ENCODE measurements at places on chromosomes 1 and 21.
A peak's percentile ranks its signal among the peaks of the same experiment; 100 is the strongest.

GRCh38 chr1:90712153-90712856 is 4.8 kb downstream of the BARHL2 start:
- no peak for DNase-seq

DNA sequence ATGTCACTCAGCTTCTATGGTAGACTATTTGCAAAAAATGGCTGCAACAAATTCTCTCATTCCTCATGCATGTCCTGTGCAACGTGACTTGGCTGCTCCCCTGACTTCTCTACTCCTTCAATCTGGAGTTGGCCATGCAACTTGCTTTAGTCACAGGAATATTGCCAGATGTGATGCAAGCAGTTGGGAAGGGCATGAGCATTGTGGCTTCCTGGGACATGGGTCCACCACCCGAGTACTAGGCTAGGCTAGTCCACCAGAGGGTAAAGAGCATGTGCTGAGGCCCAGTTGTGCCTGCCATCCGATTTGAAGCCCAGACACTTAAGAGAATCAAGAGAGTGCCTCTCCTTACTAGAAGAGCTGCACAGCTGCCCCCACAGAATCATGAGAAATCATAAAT is 89.6 kb downstream of the DSCAM start:
- no peak for DNase-seq

GRCh38 chr1:34794790-34795180 is 2.0 kb downstream of the GJA4 start:
- no peak for DNase-seq

- DNase-seq, result peak; percentile 56
Observed at GRCh38 chr1:66258404-66259105, 275.4 kb upstream of the SGIP1 start.

GRCh38 chr1:151714820-151715725 is 1.5 kb downstream of the CELF3 start:
- no peak for DNase-seq

GRCh38 chr1:108199201-108199691 is 897 bp downstream of the SLC25A24 start:
- DNase-seq, result peak; percentile 77

DNA sequence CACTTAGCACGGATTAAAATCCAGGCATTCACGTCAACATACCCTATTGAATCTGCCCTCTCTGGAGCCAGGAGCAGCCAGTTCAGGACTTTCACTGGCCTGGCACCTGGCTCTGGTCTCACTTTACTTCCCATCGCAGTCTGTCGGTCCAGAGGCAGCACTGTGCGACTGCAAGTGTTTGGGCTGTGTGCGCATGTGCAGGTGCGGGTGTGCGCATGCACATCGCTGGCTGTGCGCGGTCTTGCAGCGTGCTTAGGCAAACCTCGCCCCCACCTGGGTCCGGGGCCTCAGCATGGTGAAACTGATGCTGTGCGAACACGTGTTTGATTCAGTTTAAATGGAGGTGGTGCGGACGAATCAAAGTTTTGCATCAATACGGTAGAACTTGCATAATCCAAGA is 38.0 kb downstream of the ATF3 start:
- DNase-seq, result no peak

DNA sequence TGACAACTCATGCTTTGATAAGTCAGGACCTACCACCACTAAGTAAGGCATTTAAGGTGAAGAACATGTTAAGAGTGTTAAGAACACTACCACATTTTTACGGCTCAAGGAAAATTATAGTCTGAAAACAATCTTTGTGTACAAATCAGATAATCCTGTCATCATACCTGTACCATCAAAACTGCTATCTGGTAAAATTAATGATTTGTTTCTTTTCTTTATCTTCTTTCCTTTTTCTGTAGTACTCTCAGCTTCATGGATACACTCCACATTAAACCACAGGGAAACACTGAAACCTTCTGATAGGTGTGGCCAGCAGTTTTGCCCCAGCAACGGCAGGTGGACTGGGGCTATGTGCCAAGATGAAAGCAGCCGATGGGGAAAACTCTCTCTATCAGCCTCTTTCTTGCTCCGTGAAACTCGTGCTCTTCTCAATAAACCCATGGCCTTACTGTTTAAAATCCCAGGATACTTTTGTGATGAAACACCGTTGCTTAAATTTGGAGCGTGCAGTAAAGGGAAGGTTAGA is 75.1 kb downstream of the LYST start:
- DNase-seq, result no peak

DNA sequence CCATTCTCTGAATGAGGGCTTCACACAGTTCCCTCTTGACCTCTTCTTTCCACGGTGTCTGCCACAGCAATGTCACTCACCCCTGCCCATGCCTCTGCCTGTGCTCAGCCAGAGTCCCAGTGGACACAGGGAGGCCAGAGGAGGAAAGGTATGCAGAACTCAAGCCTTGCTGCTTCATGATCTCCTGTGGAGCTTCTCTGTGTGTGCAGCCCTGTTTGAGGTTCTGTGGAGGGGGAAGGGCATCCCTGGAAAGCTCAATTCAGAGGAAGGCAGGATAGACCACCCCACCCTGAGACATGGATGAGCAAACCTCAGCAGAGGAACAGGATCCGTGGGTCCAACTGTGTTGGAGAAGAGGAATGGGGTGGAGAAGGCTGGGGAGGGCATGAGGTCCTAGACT is 2.0 kb downstream of the HCN3 start:
- no peak for DNase-seq

GRCh38 chr1:12499539-12500240 is 118.3 kb downstream of the DHRS3 start:
- DNase-seq, result no peak

- DNase-seq, result no peak
Observed at GRCh38 chr1:34529935-34530859, 224.7 kb upstream of the GJB5 start.

DNA sequence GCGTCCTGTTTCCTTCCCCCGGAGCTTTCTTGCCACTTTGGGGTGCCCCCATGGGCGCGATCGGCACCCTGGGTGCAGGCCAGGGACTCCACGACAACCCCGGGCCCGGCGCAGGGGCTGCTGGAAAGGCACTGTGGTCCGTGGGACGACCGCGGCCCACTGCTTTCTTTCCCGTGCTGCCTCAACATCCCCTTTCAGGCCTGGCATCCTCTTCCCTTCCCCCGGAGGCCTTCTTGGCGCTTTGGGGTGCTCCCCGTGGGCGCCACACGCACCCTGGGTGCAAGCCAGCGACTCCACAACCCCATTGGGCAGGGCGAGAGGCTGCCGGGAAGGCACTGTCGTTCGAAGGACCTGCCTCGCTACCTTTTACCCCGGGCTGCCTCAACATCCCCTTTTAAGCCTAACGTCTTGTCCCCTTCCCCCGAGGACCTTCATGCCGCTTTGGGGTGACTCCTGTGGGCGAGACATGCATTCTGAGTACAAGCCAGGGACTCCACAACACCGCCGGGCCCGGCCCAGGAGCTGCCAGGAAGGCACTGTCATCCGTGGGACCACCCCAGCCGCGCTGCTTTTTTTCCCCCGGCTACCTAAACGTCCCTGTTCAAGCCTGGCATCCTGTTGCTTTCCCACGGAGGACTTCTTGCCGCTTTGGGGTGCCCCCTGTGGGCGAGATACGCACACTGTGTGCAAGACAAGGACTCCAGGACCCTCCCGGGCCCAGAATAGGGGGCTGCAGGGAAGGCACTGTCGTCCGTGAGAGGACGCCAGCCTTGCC is 137.8 kb downstream of the LIPI start:
- DNase-seq, result no peak

DNA sequence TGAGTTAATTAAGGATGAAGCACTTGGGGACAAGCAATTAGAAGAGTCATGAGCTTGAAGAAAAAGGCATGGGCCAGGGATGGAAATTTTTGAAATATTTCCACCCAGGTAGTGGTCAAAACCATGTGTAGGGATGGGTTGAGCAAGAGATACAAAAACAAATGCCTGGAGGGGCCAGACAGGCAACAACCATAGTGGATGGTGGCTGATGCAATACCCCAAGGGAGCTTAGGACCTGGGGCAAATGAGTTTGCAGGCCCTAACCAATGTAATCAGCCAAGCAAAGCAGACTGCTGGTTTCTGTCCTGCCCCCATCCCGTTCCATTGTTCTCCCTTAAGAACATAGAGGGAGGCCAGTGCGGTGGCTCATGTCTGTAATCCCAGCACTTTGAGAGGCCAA is 119.1 kb upstream of the FGGY start:
- DNase-seq, result no peak

GRCh38 chr1:19387045-19387467 is 74.9 kb downstream of the SLC66A1 start:
- no peak for DNase-seq

GRCh38 chr1:215220346-215220745 is 137.8 kb downstream of the KCNK2 start:
- no peak for DNase-seq

DNA sequence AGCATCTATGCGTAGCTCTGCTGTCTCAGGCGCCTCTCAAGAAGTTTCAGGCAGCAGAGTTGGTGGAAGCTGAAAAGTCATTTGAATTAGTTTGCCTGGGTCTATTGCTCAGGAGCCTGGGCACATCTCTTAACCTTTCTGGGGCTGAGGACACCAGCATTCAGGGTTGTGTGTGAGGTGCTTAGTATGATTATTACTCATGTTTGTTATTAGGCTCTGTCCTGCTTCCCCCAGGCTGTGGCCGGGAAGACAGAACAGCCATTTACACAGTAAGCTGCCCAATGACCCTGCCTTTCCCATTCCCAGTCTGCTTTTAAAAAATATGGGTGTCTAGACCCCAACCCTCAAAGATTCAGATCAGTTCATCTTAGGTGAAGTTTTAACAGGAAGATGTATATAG is 53.9 kb upstream of the CACNA1E start:
- DNase-seq, result no peak

GRCh38 chr1:55322842-55323241 is 107.7 kb upstream of the USP24 start:
- DNase-seq, result no peak

GRCh38 chr1:7410156-7410555 is 360.9 kb upstream of the VAMP3 start:
- DNase-seq, result no peak

GRCh38 chr1:167658574-167659328 is 28.7 kb downstream of the RCSD1 start:
- DNase-seq, result no peak

GRCh38 chr1:3391711-3392110 is 62.8 kb upstream of the ARHGEF16 start:
- DNase-seq, result peak; percentile 52

- no peak for DNase-seq
Observed at GRCh38 chr1:41679531-41679930, 195.0 kb upstream of the EDN2 start.

Measured in mesendoderm (in vitro differentiated cells).